ENCODE measurements at places on chromosomes 6 and 20.

- no peak for DNase-seq
Observed at GRCh38 chr6:64896939-64897338, 810.1 kb downstream of the EYS start.

- no peak for DNase-seq
Observed at GRCh38 chr6:5718231-5718947, 288.3 kb downstream of the NRN1 start.

DNA sequence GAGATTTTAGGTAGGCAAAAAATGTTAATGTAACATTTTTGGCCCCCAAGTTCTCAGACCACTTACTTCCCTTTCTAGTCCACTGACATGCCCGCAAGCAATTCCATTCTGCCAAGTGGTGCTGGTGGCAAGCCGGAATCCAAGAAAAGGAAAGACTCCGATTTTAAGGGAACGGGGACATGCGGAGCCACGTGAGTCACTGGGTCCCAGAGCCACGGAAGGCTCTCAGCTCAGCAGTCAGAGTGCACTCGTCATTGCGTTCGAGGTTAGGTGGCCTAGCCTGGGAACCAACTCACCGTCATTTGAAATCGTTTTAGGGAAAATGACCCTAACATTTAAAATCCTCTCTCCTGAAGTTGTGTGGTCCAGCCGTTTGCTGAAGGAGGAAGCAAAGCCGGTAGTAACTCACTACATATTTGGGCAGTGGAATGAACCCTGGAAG is 711 bp upstream of the SIRT5 start:
- DNase-seq = no peak

- DNase-seq = no peak
Observed at GRCh38 chr6:79782792-79783580, 151.9 kb downstream of the SH3BGRL2 start.

GRCh38 chr6:41334482-41335040 is 847 bp upstream of the NCR2 start:
- DNase-seq = no peak

DNA sequence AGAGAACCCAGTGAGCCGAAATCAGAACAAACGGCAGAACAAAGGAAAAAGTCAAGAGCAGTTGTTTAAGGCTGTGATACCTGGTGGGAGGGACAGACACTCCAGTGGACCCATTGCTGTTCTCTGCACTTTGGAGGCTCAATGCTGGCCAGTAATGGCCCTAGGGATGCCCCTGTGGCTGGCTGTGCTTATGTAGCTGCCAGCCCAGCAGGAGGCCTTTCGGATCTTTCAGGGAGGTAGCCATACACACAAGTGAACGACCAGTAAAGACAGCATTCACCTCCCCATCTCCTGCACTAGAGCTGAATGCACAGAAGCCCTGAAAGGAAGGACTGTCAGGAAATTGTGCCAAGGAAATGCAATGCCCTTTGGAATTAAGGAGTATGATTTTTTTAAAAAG is 34.3 kb downstream of the GPLD1 start:
- DNase-seq = no peak

- no peak for DNase-seq
Observed at GRCh38 chr20:45935416-45936046, 1.0 kb downstream of the PCIF1 start.
